ENCODE measurements at places on chromosomes 2 and 18.

GRCh38 chr2:232275670-232276069, 102.9 kb upstream of the ALPP start:
- no peak for DNase-seq

DNA sequence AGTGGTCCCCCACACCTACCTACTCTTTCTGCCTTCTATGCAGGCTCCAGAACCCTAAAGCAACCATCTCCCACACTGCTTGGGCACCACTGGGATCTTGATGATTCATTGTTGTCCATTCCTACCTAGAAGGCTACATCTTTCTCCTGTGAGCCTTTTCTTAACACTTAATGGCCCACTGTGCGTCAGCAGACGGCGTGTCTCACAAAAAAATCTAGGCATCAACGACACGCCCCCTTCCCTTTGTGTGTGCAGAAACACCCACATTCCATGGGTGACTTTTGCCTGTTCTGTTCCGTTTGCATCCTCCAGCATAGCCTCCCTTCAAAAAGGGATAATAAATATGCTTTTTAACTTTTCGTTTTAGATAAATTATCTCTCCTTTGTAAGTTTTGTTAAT, 99.7 kb upstream of the CYRIA start:
- DNase-seq: no peak

DNA sequence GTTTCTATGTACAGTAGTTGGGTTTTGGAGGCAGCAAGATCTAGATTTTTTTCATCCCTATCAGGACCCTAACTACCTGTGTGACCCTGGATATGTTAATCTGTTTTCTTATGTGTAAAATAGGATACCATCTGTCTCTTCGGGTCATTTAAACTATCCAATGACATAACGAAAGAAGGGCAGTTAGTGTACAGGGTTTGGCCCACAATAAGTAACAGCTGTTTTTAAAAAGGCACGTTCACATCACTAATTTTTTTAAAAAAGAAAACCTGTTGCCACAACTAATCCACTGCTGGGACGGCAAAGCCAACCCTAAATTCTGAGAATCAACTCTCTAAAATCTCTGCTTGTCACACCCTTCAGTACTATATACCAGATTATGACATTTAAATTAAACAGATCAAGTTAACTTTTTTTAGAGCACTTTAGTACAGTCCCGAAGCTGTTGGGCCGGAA, 869 bp downstream of the USP40 start:
- DNase-seq: no peak

GRCh38 chr2:6782517-6783237, 83.0 kb downstream of the CMPK2 start:
- no peak for DNase-seq

DNA sequence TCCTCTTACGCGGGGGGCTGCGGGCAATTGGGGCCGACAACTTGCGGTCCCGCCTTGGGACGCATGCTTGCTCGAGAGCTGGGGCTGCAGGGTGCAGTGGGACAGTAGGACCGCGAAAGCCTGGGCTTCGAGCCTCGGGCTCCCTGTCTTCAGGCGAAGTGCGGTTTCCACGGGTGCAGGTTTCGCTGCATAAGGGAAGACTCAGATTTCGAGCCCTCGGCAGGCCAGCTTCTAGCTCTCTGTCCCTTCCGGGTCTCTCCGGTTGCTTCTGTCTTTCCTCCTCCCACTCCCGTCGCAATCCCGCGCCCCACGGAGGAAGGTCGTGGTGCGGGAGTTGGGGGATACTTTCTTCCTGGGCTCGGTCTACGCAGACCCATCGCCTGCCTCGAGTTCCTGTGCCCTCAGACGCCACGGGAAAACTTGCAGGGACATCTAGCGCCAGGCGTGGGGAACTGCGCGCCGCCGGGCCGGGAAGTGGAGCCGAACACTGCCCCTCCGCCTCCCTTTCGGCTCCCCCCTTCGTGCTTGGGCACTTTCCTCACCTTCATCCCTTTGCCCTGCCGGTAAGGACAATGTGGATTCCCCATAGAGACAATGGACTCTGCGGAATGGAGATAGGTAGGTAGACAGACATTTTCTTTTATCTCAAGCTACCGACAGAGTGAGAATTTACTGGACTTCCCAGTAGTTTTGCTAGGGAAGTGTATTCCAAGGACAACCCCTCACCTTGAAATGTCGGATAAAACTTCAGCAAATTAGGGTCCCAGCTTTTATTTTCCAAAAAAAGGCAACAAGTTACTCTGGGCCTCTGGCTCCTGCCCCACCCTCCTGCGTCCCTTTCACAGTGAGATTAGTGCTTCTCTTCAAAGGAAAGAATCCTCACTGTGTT, 4.2 kb upstream of the HOXD13 start:
- DNase-seq: no peak

GRCh38 chr18:49279041-49279440, 181.4 kb downstream of the DYM start:
- no peak for DNase-seq

DNA sequence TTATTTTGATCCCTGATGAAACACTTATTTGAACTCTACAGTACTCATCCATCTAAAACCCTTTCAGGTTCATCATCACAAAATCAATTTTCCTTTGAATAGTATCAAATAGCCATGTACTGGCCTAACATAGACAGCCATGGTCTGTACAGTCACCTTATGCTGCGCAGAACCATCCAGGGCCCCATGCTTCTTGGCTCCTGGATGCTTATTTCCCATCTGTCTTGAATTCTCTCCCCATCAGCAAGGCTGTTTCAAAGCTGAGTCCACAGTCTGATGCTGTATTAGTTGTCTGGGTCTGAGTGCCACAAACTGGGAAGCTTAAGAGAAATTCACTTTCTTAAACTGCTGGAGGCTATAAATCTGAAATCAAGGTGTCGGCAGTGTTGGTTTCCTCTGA, 290.2 kb downstream of the OSR1 start:
- no peak for DNase-seq

DNA sequence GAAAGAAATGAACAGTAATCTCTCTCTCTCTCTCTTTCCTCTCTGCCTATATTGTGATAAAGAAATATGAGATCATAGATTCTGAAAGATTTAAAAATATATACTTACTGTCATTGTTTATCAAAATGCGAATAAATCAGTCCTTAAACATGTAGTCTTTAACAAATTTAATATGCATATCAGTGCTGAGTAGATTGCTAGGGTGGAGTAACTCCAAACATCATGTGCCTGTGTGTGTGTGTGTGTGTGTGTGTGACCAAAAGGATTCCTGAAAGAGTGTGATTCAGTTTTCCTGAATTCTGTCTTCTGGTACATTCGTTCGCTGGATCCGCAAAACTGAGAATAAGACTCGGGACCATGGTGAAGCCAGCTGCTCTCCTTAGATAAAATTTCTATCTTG, 24.0 kb upstream of the DSEL start:
- no peak for DNase-seq

GRCh38 chr2:85243101-85244072, 84.4 kb downstream of the TGOLN2 start:
- peak; percentile 74 for DNase-seq

GRCh38 chr2:215500466-215500865, 64.6 kb upstream of the FN1 start:
- DNase-seq: no peak
